ENCODE measurements at places on chromosomes 6 and 20.

- no peak for DNase-seq
Observed at GRCh38 chr6:109240370-109241084, 141.7 kb downstream of the CD164 start.

DNA sequence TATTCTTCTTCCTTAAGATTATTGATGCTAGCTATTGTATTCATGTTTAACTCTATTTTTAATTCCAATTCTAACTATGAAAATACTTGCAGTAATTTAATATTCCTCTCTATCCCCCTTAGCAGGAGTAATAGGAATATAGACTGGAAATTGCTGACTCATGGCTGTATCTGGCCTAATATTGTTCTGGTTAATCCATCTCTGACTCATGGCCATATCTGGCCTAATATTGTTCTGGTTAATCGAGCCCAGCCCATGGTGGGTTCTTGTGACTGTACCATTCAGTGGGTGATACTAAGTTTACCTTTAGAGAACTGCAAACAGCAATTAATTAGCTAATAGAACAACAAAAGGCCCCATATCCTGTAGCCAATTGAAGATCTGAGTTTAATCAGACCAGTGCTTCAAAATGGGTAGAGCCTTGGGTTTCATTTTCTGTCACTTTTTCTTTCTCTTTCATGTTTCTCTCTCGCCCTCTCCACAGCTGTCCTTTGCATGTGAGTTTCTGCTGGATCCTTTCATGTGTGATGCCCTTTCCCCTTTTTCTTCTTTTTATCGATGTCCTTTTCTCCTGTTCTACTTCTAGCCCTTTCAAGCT, 50.6 kb downstream of the SLC22A3 start:
- no peak for DNase-seq

GRCh38 chr6:5679270-5679669, 327.5 kb downstream of the NRN1 start:
- no peak for DNase-seq

DNA sequence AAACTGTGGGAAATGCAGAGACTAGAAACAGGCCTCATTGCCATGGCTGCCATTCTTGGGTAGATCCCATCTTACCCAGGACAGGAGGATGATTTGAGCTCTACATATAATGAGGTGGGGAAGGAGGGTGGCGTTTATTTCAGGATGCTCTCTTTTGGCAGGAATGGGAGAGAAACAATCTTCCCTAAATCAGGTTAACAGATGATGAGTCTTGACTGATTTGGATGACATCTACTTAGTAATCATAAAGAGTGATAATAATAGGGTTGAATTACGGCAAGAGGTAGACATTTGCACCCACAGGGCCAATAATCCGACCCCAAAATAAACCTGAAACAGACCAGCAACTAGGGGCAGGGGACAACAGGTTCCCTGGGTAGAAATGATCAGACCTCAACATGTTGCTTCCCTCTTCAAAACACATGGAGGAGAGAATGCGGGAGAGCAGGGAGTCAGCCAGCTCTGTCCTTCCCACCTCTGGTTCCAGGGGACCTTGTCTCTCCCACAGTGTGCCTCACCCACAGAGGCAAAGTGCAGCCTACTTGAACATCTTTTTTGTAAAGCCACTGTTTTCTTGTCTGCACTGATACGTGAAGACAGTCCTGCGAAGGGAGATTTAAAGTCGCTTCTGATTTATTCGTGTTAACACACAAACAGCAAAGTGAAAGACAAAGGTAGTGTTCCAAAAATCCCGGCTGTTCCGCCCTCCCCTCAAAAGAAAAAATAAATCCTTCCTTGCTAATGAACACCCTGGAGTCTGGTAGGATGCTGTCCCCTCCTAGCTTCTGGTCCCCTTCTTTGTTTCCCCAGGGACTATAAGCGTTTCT, 3.9 kb downstream of the FOXQ1 start:
- no peak for DNase-seq

DNA sequence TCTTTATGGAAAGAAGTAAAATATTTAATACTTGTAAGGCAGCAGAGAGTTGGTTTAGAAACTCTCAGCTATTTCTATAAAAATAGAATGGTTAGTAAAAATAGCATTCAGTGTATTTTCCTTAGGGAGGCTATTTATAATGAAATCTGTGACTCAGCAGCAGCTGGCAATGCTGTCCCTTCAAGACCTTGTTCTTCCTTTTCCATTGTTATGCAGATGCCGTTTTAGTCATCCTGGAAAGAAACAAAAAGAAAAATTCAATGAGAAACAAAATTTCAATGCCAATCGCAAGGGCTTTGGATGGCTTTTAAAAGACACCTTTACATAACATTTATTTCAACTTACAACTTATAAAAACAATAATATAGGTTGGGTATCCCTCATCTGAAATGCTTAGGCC, 17.5 kb downstream of the MPC1 start:
- DNase-seq = no peak

GRCh38 chr6:53771785-53772624, 22.8 kb upstream of the LRRC1 start:
- DNase-seq = no peak

- DNase-seq = no peak
Observed at GRCh38 chr6:100376103-100376502, 88.6 kb downstream of the SIM1 start.

DNA sequence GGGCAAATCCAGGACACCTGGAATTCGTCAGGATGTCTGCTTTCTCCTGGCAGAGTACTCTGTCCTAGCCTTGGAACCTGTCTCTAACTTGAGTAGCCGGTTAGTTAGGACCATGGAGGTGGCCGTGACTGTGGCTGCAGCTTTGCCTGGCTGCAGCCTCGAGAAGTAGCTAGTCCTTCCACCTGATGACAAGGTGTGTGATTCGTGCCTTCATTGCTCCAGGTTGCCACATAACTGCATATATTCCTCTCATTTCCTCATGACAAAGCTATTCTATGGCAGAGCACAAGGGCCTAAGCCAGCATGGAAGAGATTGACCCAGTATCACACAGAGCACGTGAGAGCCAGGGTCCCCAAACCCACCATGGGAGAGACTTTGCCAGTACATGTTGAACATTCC, 39.8 kb upstream of the KIF25 start:
- DNase-seq = no peak

DNA sequence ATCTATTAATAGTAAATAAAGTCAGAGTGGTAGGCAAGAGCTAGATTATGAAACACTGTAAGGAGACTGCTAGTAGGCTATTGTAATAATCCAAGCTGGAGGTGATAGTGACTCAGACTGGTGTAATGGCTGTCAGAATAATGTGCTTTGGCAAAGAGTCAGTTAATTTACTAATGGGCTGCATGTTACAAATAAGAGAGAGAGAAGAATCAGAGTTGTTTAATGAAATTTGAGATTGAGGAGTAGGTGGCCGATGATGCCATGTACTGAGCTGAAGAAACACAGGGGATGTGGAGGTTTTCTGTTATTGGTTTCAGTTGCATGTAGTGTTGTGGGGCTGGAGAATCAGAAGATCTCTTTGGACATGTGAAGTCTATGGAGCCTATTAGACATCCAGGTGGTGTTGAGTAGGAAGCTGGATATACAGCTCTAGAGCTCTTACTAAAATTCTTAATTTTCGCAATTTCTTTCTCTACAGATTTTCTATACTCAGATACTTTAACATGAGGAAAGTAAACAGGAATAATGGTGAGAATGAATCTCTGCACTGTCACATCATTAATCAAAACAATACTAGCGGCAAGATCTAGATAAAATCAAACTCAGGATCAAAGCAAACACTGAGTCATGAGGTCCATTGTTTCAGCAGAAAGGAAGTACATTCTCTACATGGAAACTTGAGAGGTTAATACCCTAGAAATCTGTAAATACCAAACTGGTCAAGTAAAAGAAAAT, 167.7 kb downstream of the SIM1 start:
- no peak for DNase-seq

DNA sequence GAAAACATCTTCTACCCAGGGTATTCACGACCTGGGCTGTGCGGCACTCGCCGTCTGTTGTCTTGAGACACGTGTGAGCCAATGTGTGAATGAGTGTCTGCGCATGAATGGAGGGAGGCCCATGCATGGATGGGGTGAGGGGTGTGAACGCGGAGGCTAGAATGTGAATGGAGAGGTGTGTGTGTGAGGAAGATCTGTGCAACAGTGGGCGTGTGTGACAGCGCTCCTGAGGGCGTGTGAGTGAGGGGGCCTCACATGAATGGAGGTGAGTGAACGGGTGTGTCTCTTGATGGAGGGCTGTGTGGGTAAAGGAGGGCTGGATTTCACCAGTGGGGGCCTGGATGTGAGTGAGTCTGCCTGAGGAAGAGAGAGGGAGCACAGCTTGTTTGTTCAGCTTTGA, 146.0 kb downstream of the LRFN2 start:
- DNase-seq = no peak

- DNase-seq = no peak
Observed at GRCh38 chr20:57966620-57967019, 256.8 kb upstream of the PMEPA1 start.

DNA sequence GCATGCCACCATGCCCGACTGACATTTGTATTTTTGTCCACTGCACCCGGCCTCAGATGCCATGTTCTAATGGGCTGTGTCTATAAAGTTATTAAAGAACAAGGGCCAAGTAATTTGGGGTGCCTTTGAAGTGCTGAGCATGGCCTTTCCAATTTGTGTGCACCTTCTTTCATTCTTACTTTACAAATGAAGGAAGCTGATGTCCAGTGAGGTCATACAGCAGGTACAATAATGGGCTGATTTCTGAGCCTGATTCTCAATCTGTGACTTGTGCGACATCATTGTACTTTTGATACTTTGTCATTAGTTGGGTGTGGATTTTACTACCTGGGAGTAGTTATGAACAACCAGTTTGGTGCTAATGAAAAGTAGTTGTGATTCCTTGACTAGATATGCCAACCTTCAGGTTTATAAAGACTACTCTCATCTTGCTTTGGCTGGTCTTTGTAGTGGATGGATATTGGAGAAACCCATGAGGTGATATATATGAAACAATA, 94.3 kb downstream of the JARID2 start:
- DNase-seq = no peak

GRCh38 chr6:5086294-5086890, 1.3 kb downstream of the PPP1R3G start:
- no peak for DNase-seq

DNA sequence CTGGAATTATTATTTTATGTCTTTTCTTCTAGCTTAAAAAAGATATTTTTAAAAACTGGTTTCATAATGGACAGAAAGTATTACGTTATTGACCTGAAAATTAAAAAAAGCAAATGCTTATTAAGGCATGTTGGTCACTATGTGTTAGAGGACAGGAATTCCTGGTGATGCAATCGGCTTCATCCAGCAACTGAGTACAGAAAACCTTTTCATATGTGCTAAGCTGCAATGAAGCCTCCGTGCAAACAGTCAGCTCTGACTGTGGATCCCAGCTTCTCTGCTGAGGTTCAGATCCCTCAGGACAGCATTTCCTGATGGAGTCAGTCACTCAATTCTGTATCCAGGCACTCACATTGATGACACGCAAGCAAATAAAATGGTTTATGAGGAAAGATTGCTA, 22.7 kb upstream of the BMP2 start:
- no peak for DNase-seq

DNA sequence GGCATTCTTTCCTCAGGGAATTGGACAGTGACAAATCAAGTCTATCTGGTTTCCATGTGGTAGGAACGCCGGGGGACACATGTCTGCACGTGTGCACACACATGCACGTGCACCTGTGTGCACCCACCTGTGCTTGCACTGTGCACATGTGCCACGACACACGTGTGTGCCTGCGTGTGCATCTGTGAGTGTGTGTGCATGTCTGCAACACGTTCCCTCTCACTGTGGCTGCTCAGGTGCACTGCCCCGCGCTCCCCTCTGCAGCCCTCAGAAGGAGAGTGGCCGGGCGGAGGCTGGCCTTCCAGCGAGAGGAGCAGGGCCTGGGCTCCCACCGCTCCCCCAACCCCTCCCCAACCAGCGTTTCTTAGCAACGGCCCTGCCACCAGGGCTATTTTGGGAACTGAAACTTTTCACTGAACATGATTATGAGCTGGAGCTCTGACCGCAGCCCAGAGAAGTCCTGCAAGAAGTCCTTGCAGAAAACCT, 147.8 kb downstream of the PHACTR3 start:
- DNase-seq = no peak

DNA sequence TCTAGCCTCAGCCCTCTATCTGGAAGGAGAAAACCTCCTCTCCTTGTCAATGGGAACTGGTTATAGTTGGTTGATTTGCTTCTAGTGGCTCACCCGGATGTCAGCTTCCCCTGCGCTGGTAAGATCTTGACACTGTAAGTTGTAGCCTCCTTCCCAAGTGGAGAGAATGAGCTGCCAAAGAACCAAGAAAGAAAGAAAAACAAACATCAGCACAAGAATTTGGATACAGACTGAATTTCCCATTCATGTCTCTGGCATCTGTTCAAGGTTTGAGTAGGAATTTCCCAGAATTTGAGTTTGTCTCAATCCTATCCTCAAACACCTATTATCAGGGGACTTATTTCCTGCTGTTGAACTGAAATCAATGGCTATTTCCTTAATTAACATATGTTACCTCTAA, 44.1 kb downstream of the ELOVL2 start:
- no peak for DNase-seq
